PC-9 (cell line): ENCODE measurements at places on chromosomes 2 and 18. TPM values are rescaled to one million over a fixed set of nuclear protein-coding genes. Genes with fewer than 3 reads are reported as not detected.
A peak's percentile ranks its signal among the peaks of the same experiment; 100 is the strongest.

C2orf78 gene
- not detected in 2 replicates for total RNA-seq

GRCh38 chr2:12096788-12097449 is 350.5 kb downstream of the LPIN1 start:
- DNase-seq = no peak
- H3K4me1 ChIP-seq = peaks cover 15% of the 10 kb centered on the region
- H3K4me3 ChIP-seq = no peak overlapping the region
- H3K36me3 ChIP-seq = 0 out of 2 replicates have a peak, but pooled peaks cover 3% of the 10 kb centered on the region
- H3K27ac ChIP-seq = no peak overlapping the region

RGPD4 gene
- total RNA-seq = not detected in 2 replicates

DNA sequence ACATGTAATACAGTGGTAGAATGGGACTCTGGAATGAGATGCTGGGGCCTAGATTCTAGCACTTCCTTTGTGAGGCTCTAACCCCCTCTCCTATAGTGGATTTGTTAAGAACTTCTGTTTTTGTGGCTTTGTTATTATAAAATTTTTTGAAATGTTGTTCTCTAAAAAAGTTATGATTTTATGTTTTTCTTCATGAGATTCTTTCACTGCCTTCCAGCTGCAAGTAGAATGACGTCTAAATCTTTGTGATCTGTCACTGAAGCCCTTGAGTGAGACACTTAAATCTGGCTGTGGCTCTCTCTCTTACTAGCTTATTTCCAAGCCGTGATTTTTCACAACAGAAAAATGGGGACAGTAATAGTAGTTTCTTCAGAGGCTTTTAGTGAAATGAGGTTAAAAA is 1.6 kb downstream of the CASP8 start:
- peak overlapping the region; percentile 49; the same call in 1 of the 2 replicates for H3K4me3 ChIP-seq
- H3K27ac ChIP-seq = no peak overlapping the region
- peaks cover 33% of the 10 kb centered on the region for H3K4me1 ChIP-seq
- H3K27me3 ChIP-seq = no peaks in the 10 kb centered on the region
- peaks cover 4% of the 10 kb centered on the region; the same call in 1 of the 2 replicates for H3K36me3 ChIP-seq

CNOT9 gene
- total RNA-seq = 45.8 and 46.0 TPM in 2 replicates

GRCh38 chr2:133847591-133847990 is 279.3 kb upstream of the NCKAP5 start:
- no peak overlapping the region for H3K27ac ChIP-seq
- H3K4me3 ChIP-seq = no peak overlapping the region
- no peaks in the 10 kb centered on the region for H3K36me3 ChIP-seq
- no peak for DNase-seq

DNA sequence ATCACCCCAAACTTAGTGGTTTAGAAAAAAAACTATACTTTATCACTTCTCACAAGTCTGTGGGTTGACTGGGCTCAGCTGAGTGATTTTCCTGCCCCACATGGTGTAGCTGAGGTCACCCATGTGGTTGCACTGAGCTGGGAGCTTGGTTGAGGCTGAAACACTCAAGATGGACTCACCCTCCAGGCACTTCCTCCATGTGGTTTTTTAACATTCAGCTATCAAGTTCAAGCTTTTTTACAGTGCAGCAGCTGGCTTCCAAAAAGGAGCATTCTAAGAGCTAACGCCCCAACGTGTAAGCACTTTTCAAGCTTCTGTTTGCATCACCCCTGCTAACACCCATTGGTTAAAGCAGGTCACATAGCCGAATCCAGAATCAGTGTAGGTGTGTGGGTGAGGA is 105.9 kb upstream of the CREB1 start:
- no peak overlapping the region for H3K27ac ChIP-seq
- DNase-seq = no peak
- H3K27me3 ChIP-seq = no peaks in the 10 kb centered on the region
- H3K4me1 ChIP-seq = no peaks in the 10 kb centered on the region
- no peaks in the 10 kb centered on the region for H3K36me3 ChIP-seq
- H3K4me3 ChIP-seq = no peak overlapping the region

GRCh38 chr2:12106440-12107080 is 360.1 kb downstream of the LPIN1 start:
- H3K27me3 ChIP-seq = no peaks in the 10 kb centered on the region
- peak; percentile 84 for DNase-seq
- no peak overlapping the region for H3K27ac ChIP-seq

CCDC74A gene
- 3.4 and 4.0 TPM in 2 replicates for total RNA-seq

DNA sequence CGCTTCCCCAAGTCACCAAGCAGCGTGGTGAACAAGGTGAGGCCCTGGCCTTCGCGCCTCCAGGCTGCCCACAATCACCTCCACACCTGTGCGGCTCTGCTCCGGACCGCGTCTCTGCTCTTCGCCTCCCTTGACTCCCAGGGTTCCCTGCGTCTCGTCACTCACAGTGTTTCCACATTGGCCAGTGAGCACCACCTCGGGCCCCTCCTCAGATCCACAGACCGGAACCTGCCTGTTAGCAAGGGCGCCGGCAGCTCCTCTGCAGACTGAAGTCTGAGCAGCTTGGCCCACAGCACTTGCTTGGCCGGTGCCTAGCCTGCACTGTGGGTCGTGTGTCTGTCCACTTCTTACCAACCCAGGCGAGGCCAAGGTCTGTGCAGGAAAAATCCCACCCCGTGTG is 155.3 kb upstream of the ALKAL2 start:
- H3K4me1 ChIP-seq = peaks cover 10% of the 10 kb centered on the region; the same call in 1 of the 2 replicates
- no peaks in the 10 kb centered on the region for H3K36me3 ChIP-seq
- no peak overlapping the region for H3K4me3 ChIP-seq
- H3K27me3 ChIP-seq = no peaks in the 10 kb centered on the region
